ENCODE measurements at places on chromosomes 13 and 19. TPM values are rescaled to one million over a fixed set of nuclear protein-coding genes. Genes with fewer than 3 reads are reported as not detected.

CYP4F8 gene
- total RNA-seq: not detected

SLITRK1 gene
- not detected for total RNA-seq

KLK1 gene
- 10.0 TPM for total RNA-seq

- DNase-seq: no peak
Measured at GRCh38 chr13:77185721-77186120, 141.2 kb downstream of the MYCBP2 start.

ZNF85 gene
- total RNA-seq: 15.0 TPM

- DNase-seq: no peak
Measured at GRCh38 chr19:45581576-45581975, 3.0 kb downstream of the OPA3 start.

- DNase-seq: no peak
Measured at GRCh38 chr19:18386543-18387271, 749 bp downstream of the GDF15 start.

DNA sequence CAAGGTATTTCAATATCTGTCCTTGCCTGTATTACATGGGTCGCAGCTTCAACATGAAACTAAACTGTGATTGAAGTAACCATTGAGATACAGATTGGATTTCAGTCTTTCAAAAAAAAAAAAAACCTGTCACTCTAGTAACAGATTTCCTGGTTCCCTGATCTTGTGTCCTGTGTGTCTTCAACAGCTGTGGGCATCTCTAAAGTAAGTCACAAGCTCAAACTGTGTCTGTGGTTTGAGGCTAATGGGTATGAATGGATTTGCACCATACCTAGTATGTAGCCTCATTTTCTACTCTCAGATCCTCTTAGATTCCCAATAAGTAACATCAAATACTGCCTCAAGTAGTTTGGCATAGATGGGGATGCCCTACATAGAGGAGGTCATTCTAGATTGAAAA, 300.1 kb downstream of the COG6 start:
- DNase-seq: no peak

DNA sequence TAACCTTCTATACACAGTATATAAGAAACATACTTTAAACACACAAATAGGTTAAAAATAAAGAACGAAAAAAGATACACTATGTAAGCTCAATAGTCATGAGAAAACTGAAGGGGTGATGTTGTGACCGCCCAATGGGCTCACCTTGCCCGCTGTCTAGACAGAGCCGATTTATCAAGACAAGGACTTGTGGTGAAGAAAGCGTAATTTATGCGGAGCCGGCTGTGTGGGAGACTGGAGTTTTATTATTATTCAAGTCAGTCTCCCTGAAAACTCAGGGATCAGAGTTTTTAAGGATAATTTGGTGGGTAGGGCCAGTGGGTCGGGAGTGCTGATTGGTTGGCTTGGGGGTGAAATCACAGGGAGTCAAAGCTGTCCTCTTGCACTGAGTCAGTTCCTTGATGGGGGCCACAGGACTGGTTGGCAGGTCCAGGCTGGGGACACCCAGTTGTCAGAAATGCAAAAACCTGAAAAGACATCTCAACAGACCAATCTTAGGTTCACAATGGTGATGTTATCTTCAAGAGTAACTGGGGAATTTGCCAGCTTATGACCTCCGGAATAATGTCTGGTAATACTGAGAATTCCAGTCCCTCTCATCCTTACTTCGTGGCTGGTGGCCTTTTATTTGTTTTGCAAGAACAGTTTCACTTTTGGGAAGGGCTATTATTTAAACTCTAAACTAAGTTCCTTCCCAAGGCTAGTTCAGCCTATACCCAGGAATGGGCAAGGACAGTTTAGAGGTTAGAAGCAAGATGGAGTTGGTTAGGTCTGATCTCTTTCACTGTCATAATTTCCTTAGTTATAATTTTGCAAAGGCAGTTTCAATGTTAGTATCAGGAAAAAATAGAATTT, 96.6 kb downstream of the UBL3 start:
- no peak for DNase-seq

TMEM190 gene
- not detected for total RNA-seq

CYP4F22 gene
- not detected for total RNA-seq

IL4I1 gene
- 25.5 TPM for total RNA-seq

GPR180 gene
- total RNA-seq: 5.1 TPM

- DNase-seq: no peak
Measured at GRCh38 chr13:80313668-80314256, 27.2 kb downstream of the SPRY2 start.

ELANE gene
- total RNA-seq: not detected

DNA sequence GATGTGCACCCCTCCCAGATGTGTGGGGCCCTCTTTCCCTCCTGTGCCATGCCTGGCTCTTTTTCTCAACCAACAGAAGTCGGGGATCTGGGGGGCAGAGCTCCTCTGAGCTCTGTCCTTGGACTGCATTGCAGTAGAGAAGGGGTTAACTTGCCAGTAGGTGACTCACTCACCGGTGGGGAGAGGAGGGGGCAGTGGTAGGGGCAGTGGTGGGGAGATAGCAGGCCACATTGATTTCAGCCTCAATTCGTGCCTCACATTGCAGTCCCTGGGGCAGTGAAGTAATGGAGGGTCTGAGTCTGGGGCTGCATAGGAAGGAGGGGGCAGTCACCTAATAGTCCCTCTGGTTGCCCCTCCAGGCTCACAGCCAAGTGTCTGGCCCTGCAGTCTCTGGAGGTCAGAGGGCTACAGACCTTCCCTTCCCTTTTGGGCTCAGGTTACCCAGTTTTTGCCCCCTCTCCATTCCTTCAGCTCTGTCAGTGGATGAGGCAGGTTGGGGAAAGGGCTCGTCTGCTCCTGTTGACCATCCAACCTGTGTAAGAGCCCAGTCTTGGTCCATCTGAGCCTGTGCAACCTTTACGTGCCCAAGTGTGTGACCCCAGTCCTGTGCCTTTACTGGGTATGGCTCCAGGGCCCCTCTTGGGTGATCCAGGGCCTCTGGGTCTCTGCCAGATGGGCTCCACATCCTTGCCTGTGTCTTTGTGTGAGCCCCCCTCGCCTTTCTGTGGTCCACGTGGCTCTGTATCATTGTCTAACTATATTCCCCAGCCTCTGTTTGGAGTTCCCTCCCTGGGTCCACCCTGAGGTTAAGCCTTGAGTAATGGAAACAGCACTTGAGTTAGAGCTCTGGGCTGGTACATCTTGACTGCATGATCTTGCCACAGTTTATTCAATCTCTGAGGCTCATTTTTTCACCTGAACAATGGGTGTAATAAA, 13.0 kb downstream of the CIC start:
- no peak for DNase-seq

Measured in activated B cell treated with CpG ODN at 0.5 μM for 24 hours (primary cell).